Caco-2 (cell line): ENCODE measurements at places on chromosomes 2 and 18. TPM values are rescaled to one million over a fixed set of nuclear protein-coding genes. Genes with fewer than 3 reads are reported as not detected.

- H3K27me3 ChIP-seq = peaks cover 10% of the 10 kb centered on the region
- no peak within 1 kb of the TSS for H3K27ac ChIP-seq
- peaks cover 12% of the 10 kb centered on the region; the same call in 1 of the 2 replicates for H3K4me1 ChIP-seq
These were observed at the start of gene HOXD9 for GRCh38 chr2:176122683-176123410. Gene HOXD9 (plus strand): TSS chr2:176122719. CDS start chr2:176122769, 50 bp downstream.

The ARHGEF33 gene
- 0.26 TPM in 1 of 2 replicates, not detected in the other for total RNA-seq

The PRSS56 gene
- not detected in 2 replicates for total RNA-seq

DNA sequence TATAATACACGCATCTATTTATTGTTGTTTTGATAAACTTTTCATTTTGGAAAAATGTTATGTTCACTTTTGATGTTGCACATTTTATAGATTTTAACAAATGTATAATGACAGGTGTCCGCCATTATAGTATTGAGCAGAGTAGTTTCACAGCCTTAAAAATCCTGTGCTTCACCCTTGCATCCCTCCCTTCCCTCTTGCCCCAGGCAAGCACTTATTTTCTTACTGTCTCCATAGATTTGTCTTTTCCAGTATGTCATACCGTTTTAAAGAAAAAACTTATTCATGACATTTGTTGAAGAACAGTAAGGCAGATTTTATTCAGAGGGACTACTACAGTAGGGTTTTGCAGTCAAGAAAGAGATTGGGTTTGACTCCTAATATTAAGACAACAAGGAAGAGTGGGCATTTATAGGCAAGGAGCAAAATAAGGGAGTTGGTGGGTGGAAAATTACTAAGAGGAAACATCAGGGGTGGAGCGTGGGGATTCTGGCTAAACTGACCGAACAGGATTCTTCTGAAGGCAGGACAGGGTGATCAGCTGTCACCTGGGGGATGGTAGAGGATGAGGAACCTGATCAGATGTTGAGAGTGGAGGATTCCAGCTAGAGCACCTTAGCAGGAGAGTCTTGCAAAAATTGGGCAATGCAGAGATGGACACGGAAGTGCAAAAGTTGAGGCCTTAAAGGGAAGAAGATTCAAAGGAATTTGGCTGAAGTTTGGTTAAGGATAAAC, 108.8 kb downstream of the NCK2 start:
- H3K36me3 ChIP-seq = no peaks in the 10 kb centered on the region; the same call in 1 of the 2 replicates
- no peaks in the 10 kb centered on the region for H3K27me3 ChIP-seq
- H3K4me3 ChIP-seq = no peak overlapping the region
- peak overlapping the region; percentile 60 for H3K27ac ChIP-seq
- peaks cover 37% of the 10 kb centered on the region for H3K4me1 ChIP-seq
- DNase-seq = peak; percentile 84

- no peaks in the 10 kb centered on the region for H3K36me3 ChIP-seq
- H3K4me1 ChIP-seq = no peaks in the 10 kb centered on the region
- no peak overlapping the region for H3K27ac ChIP-seq
These were observed 265.5 kb upstream of the NCKAP5 start for GRCh38 chr2:133833746-133834145.

GRCh38 chr2:120465701-120465988, 119.7 kb downstream of the INHBB start:
- H3K4me1 ChIP-seq = peaks cover 45% of the 10 kb centered on the region
- H3K27ac ChIP-seq = peak overlapping the region; percentile 84
- DNase-seq = no peak
- H3K36me3 ChIP-seq = no peaks in the 10 kb centered on the region

The IL1B gene
- 0.18 TPM in 1 of 2 replicates, not detected in the other for total RNA-seq

DNA sequence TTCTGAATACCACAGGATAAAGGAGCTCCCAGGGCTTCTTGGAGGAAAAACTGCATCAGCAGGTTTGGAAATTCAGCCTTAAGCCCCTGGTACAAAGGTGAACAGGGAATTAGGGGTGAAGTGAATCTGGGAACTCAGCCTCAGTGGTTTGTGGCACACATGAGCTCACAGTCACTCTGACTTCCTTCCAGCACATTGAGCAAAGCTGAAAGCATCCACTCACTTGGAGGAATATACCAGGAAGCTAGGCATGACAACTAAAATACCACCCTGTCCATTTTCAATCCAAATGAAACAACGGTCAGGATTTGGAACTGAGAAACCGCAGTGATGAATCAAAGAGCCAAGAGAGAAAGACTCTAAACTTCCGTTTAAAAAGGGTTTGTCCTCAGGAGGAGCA, 216.1 kb downstream of the ICOS start:
- H3K27ac ChIP-seq = no peak overlapping the region
- no peaks in the 10 kb centered on the region for H3K36me3 ChIP-seq
- H3K4me3 ChIP-seq = no peak overlapping the region
- DNase-seq = no peak
- no peaks in the 10 kb centered on the region for H3K4me1 ChIP-seq
- no peaks in the 10 kb centered on the region; the same call in 1 of the 2 replicates for H3K27me3 ChIP-seq

- no peak overlapping the region for H3K4me3 ChIP-seq
- H3K27ac ChIP-seq = no peak overlapping the region
- DNase-seq = no peak
- no peaks in the 10 kb centered on the region for H3K36me3 ChIP-seq
These were observed 71.7 kb upstream of the TMEM200C start for GRCh38 chr18:5967007-5967406.

DNA sequence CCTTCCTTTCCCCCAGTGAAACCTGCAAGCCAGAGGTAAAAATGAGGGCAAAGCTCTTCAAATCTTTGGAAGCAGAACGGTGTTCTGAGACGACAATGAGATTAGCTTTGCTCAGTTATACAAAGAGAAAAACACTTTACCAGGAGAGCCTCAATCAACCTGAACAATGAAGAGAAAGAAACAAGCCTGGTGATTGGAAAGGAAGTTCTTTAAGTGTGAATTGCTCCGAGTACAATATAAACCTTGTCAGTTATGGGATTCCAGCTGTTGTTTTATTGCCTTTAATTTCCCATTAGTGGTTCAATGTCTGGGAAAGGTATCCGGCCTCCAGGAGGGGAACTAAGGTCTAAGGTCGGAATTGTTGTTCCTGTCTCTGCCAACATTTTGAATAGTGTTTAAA, 901.6 kb downstream of the EPHA4 start:
- DNase-seq = no peak
- no peaks in the 10 kb centered on the region for H3K36me3 ChIP-seq
- H3K4me1 ChIP-seq = no peaks in the 10 kb centered on the region
- no peaks in the 10 kb centered on the region for H3K27me3 ChIP-seq

DNA sequence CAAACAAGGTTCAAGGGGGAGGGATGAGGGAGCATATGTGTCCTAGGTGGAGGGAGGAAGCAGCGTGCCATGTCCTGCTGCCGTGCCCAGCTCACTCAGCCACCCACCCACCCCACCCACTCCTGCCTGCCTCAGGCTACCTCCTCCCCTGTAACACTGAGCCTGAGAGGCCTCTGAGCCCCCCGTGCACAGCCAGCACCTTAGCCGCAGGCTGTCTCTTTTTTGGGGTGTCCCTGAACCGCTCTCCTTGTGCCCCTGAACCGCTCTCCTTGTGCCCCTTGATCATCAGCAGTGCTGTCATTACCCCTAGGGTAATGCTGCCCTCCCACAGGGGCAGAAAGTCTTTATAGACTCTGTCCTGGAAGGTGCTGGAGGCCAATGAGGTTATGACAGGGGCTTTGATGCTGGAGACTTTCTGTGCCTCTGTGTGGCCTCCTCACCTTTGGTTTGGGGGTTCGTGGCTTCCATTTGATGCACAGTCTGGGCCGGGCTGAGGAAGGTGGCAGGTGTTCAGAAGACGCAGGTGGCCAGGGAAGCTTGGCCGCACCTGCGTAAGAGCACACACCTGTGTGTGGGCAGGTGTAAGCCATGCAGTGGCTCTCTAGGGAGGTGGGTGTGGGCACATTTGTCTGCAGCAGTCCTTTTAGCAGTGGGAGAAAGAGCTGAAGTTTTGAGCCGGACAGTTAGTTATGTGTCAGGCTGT, 140.0 kb downstream of the SEPTIN10 start:
- no peak overlapping the region for H3K27ac ChIP-seq
- no peaks in the 10 kb centered on the region for H3K27me3 ChIP-seq
- H3K4me1 ChIP-seq = peaks cover 12% of the 10 kb centered on the region; the same call in 1 of the 2 replicates

The DLX2 gene
- 0.79 and 0.82 TPM in 2 replicates for total RNA-seq
